NB4 (cell line): ENCODE measurements at places on chromosomes 6 and 20.
A peak's percentile ranks its signal among the peaks of the same experiment; 100 is the strongest.

DNA sequence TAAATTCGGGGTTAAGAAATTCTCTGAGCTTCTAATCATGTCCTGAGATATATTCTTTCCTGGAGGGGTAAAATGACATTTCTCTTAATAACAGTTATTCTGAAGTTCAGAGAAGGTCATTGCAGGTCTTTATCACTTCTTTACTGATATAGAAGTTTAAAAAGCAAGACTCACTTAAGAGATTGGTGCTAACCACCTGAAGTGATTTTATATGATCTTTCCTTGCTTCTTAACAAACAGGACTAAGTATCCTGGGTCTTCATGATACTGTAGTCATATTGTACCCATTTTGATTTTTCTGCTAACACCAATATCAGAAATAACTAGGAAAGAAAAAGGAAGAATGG is 39.3 kb upstream of the PRDM1 start:
- DNase-seq = no peak

DNA sequence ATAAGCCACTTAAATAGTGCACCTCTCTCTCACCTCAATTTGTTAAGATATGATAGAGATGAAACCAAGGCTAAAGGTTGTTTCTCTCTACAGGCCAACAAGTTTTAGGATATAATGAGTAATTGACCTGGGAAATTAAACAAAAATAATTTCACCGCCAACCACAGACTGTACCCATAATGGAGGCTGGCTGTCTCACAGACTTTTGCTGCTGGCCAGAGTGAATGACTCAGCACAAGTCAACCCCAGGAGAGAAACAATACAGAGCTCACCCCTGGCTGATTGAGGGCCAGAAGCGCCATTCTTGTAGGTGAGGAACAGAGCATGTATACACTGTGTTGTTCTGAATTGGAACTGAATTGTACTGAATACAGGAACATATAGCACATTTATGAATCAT is 99.9 kb downstream of the CAP2 start:
- DNase-seq = peak; percentile 9

- no peak for DNase-seq
Measured at GRCh38 chr6:169782966-169783365, 31.5 kb downstream of the ERMARD start.

- no peak for DNase-seq
Measured at GRCh38 chr6:161613711-161614110, 339.9 kb upstream of the AGPAT4 start.

DNA sequence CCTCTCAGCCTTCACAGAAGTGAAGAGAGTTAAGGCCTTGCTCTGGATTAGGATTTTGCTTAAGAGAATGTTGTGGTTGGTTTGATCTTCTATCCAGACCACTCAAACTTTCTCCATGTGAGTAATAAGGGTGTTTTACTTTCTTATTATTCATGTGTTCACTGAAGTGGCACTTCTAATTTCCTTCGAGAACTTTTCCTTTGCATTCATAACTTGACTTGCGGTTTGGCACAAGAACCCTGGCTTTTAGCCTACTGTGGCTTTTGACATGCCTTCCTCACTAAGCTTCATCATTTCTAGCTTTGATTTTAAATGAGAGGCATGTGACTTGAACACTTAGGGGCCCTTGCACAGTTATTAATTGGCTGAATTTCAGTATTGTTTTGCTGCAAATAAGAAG is 166.1 kb upstream of the OPRM1 start:
- DNase-seq = no peak

DNA sequence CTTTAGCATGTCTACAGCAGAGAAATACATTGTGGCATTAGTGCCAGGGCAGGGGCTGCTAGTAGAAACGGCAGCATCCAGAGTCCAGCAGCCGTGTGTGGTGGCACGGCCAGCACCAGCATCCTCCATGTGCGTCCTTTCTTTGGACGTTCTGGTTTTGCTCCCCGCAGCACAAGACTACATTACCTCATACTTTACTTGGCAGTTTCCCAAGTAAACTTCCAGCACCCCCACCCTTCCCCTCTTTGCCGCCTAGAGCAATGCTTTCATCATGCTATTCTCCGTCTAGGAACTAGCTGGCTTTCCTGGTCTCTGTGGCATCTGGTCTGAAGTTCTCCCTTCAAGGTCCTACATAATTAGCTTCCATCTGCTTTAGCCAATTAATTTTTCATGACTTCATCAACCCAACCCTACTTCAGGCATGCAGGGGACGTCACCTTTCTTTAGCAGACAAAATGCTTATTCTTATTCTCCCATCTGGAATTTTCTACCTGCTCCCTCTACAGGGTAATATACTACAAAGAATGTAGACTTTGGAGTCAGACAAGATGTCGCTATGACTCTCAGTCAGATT is 67.6 kb downstream of the BLOC1S5 start:
- no peak for DNase-seq

DNA sequence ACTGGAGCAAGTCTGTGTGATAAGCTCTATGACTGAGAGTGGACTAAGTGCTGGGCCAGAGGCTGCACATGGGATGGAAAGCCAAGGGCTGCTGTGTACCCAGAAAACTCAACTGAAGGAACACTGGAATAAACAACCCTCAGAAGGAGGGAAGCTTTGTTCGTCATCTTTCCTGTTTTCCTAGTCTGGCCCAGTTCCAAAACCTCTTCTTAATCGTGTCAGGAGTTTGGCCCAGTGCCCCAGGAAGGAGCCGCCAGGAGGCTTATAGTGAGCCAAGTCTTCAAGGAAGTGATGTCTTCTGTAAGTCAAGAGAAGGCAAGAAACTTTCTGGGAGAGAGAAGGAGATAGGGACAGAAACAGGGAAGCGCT is 23.3 kb upstream of the TOP1 start:
- DNase-seq = no peak

GRCh38 chr20:32035426-32035779 is 16.6 kb upstream of the HCK start:
- DNase-seq = no peak

GRCh38 chr20:4800676-4801449 is 79.2 kb downstream of the PRND start:
- DNase-seq = no peak

DNA sequence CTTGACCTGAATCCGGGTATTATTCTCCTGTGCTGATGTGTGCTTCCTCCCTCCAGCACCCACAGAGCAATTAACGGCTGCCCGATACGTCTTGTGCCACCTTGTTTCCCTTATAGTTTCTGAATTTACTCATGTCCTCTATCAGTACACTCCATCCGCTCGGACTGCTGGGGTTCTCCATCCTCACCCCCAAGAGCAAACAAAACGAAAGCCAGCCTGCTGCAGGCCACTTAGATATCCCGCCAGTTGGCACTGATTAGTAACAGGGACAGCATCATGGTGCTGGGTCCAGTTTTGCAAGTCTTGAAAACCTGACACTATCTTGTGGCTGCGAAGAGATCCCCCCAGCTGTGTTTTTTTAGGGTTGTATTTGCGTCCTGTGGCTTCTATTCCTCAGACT is 71.8 kb downstream of the SSR1 start:
- DNase-seq = no peak

GRCh38 chr20:39222101-39222500 is 260.0 kb downstream of the DHX35 start:
- DNase-seq = no peak

DNA sequence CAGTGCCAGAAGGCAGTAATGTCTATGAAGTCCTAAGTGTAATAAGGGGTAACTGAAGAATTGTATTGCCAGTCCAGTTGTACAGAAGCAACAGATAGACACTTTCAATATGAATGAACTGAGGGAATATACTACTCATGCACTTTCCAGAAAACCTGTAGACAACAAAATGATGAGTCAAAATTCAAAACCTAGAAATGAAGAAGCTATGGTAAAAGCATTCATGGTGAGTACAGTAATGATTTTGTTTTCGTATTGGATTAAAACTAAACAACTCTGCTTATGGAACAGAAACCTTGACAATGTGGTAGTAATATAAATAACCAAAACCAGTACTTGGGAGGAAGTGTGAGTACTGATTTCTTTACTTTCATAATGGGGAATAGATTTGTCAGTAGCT is 35.0 kb downstream of the ARMC2 start:
- no peak for DNase-seq

- no peak for DNase-seq
Measured at GRCh38 chr6:127945434-127946097, 44.7 kb upstream of the THEMIS start.

DNA sequence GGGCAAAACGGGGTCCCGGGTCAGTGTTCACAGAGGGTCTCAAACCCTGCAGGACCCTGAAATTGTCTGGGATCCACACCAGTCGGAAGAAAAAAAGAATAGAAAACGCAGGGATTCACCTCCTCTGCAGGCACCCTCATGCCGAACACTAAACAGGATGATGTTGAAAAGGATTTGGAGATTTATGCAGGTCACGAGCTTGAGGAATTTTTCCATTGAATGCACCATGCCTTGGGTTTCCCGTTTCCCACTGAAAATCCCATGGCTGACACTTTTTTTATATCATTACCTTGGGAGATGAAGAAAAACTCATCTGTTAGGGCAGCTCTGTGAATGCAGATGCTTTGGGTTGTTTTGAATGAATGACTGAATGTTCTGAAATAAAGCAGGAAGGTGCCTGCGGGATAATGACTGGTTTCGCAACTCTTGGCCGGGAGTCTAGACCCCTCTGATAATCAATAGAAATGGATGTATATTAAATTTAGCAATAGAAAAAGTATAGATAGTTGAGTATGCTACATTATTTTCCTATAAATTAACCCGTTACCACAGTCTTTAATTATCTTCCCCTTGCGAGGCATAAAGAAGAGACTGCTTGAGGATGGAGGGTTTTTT is 147.5 kb upstream of the AFDN start:
- no peak for DNase-seq

DNA sequence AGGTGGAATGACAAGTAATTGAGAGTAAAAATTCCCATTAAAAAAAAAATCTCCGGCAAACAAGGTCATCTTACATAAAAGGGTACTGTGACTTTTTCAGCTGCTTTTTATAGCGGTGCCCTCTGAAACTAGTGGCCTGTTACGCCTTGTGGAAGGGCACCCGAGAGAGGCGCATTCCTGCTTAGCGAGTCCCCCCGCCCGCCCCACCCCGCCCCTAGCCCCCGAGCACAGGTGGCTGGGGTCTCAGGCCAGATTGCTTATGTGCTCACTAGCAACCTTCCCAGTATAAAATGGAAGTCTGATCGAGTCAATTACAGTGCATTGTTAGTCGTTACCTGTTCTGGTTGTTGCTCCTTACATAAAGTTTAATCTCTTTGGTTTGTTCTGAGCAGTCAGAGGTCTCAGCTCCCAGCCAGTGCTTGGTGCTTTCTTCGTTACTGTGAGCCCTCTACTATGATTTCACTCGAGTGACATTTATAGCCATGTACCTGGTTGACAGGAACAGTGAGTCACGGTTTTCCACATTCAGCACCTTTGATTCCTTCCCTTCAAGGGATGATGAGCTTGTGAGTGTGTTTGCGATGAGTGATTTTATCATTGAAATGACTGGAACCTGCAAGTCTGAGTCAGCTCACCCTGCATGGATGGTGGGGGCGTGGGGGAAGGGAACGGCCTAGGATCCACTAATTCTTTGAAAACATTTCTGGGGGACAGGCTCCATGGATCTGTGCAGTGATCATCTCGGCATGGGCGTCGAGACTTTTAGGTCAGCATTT is 47.6 kb downstream of the ZDHHC14 start:
- no peak for DNase-seq

DNA sequence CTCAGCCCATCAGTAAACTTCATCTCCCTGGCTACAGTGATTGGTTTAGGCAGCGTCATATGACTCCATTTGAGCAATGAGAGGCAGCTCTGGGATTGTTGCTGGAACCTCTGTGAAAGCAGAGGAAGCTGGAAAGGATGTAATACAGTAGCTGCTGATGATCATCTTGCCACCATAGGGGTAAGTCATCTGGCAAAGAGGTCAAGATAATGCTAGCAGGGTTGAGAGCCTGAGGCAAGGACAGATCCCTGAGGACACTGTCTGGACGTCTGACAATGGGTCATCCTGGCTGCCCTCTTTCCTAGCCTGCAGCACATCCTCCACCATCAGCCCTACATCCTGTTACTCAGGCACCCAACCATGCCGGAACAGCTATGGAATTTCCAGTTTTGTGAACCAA is 25.5 kb upstream of the FKBP1A start:
- no peak for DNase-seq

- DNase-seq = no peak
Measured at GRCh38 chr20:42113236-42113635, 495.1 kb upstream of the CHD6 start.

GRCh38 chr6:36489426-36489825 is 46.6 kb downstream of the KCTD20 start:
- no peak for DNase-seq

DNA sequence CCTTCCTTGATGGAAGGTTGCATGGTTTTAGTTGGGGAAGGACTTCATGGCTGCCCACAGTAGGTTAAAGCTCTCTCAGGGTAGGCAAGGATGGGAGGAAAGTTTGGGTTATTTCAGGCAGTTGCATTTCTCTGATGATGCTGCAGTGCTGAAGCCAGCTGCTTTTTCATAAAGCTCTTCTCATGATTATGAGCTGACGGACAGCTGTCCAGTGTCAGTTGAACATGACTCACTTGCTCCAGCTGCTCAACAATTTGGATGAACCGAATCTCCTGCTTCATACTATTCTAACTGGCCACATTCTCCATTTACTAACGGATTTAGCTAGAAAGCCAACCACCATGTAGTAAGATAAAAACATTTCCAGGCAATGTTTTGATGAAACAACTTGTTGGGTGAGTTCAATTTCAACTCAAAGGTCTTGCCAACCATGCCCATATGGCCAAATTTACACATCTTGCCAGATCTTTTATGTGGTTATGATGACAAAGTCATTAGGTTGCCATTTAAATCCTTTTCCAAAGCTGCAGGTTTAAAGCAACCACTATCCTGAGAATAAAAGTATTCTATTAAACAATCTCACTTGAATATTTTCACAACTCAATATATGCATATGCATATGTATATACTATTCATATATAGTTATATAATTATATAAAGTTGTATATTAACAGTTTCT is 125.9 kb downstream of the HS3ST5 start:
- DNase-seq = no peak

GRCh38 chr6:155270561-155271091 is 6.8 kb downstream of the CLDN20 start:
- DNase-seq = no peak

DNA sequence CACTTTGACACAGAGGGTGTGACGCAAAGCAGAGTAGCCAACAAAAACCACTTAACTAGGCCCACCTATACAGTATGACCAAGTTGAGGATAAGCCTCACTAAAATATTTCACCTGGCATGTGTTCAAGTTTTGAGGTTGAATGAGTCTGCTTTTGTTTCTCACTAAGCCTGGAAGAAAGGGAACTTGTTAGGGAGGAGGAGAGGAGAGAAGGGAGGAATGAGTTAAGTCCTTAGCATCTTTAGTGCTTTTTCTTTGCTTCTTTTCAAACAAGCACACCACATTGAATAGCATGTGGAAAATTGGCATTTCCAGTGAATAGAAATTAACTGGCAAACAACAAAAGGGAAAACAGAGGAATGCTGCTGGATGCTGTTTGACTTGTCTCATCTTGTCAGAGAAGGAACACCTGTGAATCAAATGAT is 461.9 kb downstream of the GJA1 start:
- DNase-seq = no peak
